ENCODE measurements at places on chromosomes 7 and 10. TPM values are rescaled to one million over a fixed set of nuclear protein-coding genes. Genes with fewer than 3 reads are reported as not detected.

SNX10 gene
- 4.4 TPM for total RNA-seq

DNA sequence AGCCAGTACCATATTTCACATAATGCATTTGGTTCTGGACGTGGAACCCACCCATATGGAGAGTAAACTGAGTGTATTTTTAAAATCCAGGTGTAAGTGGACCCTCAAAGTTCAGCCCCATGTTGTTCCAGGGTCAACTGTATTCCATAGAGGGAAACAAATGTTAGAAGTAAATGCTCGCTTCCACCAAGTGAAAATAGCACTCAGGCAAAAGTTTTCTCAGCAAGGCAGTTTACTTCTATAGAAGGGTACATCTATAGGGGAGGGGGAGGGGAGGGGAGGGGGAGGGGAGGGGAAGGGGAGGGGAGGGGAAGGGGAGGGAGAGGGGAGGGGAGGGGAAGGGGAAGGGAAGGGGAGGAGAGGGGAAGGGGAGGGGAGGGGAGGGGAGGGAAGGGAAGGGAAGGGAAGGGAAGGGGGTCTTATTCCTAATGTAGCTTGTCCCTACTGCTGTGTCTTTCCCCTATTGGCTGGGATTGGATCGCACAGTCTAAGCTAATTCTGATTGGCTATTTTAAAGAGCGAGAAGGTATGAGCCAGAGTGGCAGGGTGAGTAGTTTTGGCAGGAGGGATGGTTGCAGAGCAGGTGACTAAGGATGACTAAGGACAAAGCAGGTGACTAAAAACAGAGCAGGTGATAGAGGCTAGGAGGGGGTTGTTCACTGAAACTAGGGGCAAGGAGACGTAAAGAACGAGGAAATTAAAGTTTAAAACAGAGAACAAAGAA lies 29.1 kb downstream of the GARIN1A start:
- DNase-seq = no peak

DNA sequence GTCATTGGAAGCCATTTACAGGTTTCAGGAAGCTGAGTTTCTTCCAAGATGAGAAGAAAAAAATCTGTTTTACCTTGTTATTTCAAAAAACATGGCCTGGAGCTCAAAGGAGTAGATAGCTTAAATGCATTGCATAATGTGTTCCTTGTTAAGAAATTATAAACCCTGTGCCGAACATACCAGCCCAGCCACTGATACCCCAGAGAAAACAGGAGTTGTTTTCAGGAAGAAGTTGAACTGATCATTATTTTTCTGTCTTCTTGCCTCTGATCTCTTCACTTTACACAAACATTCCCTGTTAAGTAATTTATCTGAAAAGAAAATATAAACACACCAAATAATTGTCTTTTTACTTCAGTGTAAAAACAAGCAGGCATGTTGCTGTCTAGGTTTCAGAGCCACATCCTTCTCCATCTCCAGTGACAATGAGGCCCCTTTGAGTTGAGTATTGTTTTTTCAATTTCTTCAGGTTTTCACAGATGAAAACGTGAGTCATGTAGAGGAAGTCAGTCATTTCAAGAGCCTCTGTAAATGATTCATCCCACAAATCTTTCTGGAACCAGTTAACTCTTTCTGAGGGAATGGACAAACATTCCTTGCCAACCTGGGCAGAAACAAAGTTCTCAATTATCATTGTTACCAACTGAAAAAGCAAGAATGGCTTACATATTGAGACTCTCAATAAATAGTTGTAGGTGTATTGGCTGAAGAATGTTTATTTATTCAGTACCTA lies 244.2 kb downstream of the IPMK start:
- DNase-seq = peak; percentile 3

EBLN1 gene
- not detected for total RNA-seq

GRCh38 chr7:34991938-34992840 lies 45.1 kb downstream of the DPY19L1 start:
- DNase-seq = no peak

ABCC2 gene
- total RNA-seq = 0.72 TPM

GRCh38 chr10:72173619-72174296 lies 42.1 kb upstream of the ANAPC16 start:
- DNase-seq = peak; percentile 55

GRCh38 chr10:119496273-119496672 lies 46.2 kb downstream of the RGS10 start:
- DNase-seq = no peak

IGFBP3 gene
- 224 TPM for total RNA-seq

- DNase-seq = no peak
Measured at GRCh38 chr10:59984415-59984814, 78.1 kb upstream of the CCDC6 start.

MYL10 gene
- total RNA-seq = not detected

DNA sequence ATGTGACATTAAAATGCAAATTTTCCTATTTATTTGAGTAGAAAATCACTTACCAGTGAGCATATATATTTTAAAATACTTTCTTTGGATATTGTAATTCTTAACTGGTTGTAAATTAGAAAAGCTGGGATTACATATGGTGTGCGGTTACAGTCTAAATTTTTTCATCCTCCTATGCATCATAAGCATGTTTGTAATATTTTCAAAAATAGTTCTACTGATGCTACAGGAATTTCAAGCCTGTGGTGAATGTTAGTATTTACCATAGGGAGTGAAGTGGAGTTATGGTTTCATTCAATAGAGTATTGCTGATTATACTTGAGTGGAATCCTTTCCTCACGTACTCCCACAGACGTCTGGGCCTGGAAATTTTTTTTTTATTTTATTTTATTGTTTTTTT lies 34.6 kb upstream of the ST7 start:
- no peak for DNase-seq

DNA sequence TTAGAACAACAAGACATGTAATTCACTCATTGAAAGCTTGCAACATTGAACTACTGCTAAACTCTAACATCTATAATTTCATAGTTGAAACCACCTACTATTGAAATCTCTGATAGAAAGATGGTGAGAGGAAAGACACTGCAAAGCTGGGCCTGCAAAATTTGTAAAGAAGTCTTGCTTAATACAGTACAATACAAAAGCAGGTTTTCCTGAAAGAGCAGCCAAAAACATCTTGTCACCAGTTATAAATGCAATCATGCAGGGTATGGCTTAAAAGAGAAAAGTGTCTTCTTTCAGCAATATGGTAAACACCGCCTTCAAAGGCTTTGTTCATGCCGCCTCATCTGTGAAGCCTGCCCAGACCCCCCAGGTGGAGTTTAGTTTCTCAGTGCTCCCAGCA lies 109.2 kb downstream of the ANK3 start:
- DNase-seq = no peak
